ENCODE measurements at places on chromosomes 5 and 9. TPM values are rescaled to one million over a fixed set of nuclear protein-coding genes. Genes with fewer than 3 reads are reported as not detected.

LCNL1 gene
- total RNA-seq: not detected

IFNA13 gene
- not detected for total RNA-seq

UCK1 gene
- 29.3 TPM for total RNA-seq

PPP1R26 gene
- 18.9 TPM for total RNA-seq

ELAVL2 gene
- 0.30 TPM for total RNA-seq

DNA sequence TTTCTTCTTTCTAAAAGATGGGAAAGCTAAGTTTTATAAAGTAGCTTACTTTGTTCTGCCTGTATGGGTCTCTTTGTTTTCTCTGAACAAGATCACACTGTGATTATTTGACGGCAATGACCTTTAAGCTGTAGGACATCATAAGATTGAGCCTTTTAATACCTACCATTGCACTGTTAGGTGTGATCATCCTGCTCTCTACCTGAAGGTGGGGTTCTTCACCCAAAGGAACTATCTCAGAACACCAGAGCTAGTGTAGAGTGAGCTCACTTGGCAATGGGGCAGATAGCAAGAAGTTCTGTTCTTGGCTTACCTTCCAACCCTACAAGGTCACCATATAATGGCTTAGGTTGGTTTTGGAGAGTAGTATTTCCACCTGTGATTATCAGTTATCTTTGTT is 200.2 kb downstream of the SPATA31D1 start:
- no peak for DNase-seq

- no peak for DNase-seq
Measured at GRCh38 chr5:68191083-68191791, 24.3 kb upstream of the PIK3R1 start.

DNA sequence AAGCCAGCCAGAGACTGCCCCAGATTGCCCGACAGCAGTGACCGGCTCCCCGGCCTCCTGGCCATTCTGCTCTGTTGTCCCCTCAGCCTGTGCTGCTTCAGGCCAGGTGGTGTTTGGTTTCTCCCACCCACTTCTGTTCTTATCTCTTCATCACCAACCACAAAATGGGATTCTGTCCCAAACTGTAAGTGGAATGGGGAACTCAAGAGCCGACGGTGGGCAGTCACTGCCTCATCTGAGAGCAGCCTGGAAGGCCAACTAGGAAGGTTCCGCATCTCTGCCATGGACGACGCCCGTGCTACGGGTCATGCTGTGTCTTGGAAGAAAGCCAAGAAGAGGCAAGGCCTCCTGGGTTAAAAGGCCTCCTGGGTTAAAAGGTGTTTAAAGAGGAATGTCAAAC is 219.0 kb upstream of the PIK3R1 start:
- no peak for DNase-seq

- no peak for DNase-seq
Measured at GRCh38 chr5:79190235-79190529, 45.7 kb upstream of the JMY start.

DNA sequence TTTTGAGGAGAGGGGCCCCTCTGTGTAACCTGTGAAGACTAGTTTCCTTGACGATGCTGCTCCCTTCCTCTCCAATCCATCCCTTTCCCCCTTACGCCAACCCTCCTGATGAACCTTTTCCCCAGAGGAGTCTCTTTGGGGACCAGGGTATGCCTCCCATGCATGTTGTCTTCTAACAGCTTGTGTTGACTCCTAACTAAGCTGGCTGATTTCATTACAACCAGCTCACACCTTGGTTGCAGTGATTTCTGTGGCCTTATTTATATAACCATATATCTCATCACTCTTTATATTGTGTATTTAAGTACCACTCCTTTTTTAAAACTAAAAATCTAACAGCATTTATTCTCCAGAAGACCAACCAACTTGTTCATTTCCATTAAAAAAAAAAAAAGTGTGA is 42.5 kb downstream of the SFXN1 start:
- no peak for DNase-seq

GRCh38 chr5:96024683-96025475 is 63.2 kb upstream of the ELL2 start:
- DNase-seq: no peak

GRCh38 chr5:89445106-89445745 is 562.2 kb upstream of the MEF2C start:
- DNase-seq: no peak

DNA sequence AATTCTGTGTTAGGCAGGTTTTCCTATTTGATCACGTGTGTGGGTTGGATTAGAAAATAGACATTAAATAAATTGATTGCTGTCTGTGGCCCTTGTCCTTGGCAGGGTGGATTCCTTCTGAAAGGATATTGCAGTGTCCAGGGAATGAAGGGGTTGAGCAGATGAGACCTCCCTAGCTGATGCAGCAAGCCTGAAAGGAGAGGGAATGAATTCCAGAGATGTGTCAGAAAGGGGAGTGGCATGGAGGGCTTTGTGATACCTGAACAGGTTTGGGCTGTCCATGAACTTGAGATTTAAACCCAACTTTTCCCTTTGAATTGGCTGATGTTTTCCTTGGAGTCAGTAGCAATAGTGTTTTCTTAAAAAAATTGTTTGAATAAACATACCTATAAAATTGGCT is 66.8 kb downstream of the ADCY2 start:
- no peak for DNase-seq

- DNase-seq: peak; percentile 73
Measured at GRCh38 chr5:179795049-179795862, 1.5 kb downstream of the LTC4S start.

DNA sequence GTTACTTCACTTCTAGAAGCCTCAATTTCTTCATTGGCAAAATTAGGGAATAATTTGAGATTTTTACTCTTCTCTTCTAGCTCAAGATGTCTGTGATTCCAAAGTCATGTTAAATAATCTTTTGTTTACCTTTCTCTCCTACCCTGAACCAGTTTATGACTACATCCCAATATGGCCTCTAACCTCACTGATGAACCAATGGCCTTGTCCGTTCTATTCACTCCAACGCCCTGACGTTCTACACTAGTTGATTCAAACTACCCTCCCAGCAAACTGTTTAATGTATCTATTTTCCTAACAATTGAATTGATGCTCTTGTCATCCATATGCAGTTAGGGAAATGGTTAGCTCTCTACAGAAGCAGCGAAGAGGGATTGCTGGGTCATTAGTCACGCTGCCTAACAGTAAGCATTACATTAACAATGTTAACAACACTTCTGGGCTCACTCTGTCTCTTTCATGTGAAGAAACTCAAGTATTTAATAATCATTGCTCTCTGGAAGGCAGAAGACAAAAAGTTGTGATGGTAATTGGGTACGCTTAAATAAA is 38.0 kb downstream of the RAPGEF1 start:
- DNase-seq: no peak

GRCh38 chr5:168193493-168194250 is 97.8 kb upstream of the WWC1 start:
- no peak for DNase-seq

Measured in colonic mucosa (tissue), 4 donors.